ENCODE measurements at places on chromosomes 12 and 14. TPM values are rescaled to one million over a fixed set of nuclear protein-coding genes. Genes with fewer than 3 reads are reported as not detected.

GRCh38 chr14:64405295-64405694, 17.1 kb downstream of the MTHFD1 start:
- H3K36me3 ChIP-seq: no peaks in the 10 kb centered on the region
- H3K4me1 ChIP-seq: no peaks in the 10 kb centered on the region
- H3K27me3 ChIP-seq: no peaks in the 10 kb centered on the region

Gene RND1
- total RNA-seq: 3.7 TPM

DNA sequence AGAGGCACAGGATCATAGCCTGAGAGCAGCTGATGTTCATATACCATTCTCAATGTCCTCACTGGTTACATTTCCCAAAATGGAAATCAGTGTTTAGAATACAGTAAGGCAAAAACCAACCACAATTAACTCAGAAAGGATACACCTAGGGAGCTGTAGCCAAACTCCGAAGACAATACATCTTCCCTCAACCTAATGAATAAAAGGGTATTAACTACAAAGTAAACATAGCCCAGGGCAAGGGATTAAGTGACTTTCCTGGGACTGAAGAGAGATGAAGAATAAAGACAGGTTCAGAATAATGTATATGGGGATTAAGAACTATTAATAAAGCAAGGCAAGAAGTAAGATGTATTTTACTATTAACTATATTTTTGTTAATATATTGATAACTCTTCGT, 79.5 kb downstream of the RPS29 start:
- DNase-seq: no peak
- no peak overlapping the region for H3K4me3 ChIP-seq
- H3K4me1 ChIP-seq: no peaks in the 10 kb centered on the region

- H3K4me3 ChIP-seq: no peak overlapping the region
- H3K27me3 ChIP-seq: no peaks in the 10 kb centered on the region
- no peak for DNase-seq
- H3K36me3 ChIP-seq: no peaks in the 10 kb centered on the region
Measured at GRCh38 chr12:52423661-52424500, 10.3 kb downstream of the KRT75 start.

DNA sequence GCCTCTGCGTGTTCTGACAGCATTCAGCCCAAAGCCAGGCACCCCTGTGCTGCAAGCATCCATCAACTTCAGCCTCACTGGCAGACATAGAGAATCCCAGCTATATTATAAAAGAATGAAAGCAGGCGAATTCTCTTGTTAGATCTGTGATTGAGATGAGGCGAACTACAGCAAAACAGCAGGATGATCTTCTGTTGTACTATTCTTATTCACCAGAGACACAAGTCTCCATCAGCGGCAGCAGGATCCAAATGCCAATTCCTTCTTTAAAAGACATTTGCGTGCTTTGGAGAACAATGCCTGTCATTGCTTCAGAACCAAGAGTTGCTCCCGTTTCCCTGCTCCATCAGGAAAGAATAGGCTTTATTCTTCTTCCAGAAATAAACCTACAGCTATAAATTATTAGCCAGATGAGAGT, 188.9 kb downstream of the SLC41A2 start:
- H3K4me1 ChIP-seq: no peaks in the 10 kb centered on the region
- no peak for DNase-seq
- H3K27ac ChIP-seq: no peak overlapping the region
- no peaks in the 10 kb centered on the region for H3K36me3 ChIP-seq
- H3K4me3 ChIP-seq: no peak overlapping the region

DNA sequence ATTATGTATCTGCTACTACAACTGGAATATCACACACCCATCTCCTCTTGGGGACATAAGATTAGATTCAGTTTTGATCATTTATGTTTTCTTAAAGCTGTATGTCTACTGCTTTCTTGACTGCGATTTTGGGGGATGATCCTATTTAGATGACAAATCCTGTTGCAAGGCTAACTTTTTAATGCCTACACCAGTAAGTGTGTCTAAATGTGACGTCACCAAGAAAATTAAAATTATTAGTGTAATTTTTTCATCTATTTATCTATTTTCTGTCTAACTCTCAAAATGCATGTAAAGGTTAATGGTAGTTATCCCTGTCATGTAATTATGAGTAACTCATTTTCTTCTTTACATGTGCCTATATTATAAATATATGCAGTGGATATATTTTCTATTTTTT, 170.9 kb upstream of the PPFIA2 start:
- H3K27ac ChIP-seq: no peak overlapping the region
- no peak overlapping the region for H3K4me3 ChIP-seq
- H3K36me3 ChIP-seq: no peaks in the 10 kb centered on the region
- no peak for DNase-seq

Gene GDF3
- total RNA-seq: 0.84 TPM

All from aorta (tissue), 5 donors.